Activated T-cell treated with anti-CD3 and anti-CD28 coated beads for 1 hour (primary cell): ENCODE measurements at places on chromosomes 1 and 21.

GRCh38 chr1:228488125-228488817, 1.1 kb downstream of the RNF187 start:
- DNase-seq = no peak

GRCh38 chr1:111399792-111400610, 27.5 kb downstream of the OVGP1 start:
- DNase-seq = peak; percentile 40

DNA sequence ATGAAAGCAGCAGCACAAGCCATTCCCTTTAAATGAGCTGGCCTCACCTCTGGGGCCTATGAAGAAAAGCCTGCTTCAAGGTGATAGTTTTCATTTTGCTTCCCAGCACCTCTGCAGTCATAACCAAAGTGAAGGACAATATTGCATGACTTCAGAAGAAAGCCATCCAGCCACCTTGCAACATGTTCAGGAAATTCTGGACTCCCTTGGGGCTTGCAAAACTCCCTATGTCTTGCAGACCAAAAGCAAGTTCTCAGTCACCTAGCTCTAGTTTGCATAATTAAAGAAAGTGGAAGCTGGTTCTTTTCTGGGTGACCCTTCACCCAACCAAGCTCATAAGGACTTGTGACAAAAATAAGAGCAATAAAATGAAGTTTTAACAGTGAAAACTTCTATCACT, 87.6 kb downstream of the GFI1 start:
- DNase-seq = no peak

GRCh38 chr21:36639769-36640168, 59.1 kb upstream of the SIM2 start:
- DNase-seq = no peak

GRCh38 chr1:81305997-81306452, 494.7 kb upstream of the ADGRL2 start:
- no peak for DNase-seq

- DNase-seq = no peak
Observed at GRCh38 chr1:21766210-21766609, 16.7 kb downstream of the USP48 start.

DNA sequence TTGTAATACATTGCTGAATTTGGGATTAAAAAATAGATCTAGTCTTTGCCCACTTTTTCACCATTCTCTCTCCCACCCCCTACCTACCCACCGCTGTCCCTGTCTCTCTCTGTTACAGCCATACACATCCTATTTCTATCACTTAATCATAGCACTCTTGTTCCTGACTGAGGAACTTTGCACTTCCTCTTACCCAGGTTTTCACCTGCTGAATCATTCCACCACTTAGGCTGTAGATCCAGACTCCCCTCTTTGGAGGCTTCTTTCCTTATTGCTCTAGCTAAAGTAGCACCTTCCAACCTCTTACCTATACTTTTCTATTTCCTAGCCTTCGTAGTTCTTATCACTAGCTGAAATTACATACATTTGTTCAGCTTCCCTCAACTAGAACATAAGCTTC, 59.6 kb downstream of the ATP6V1G3 start:
- DNase-seq = no peak

- DNase-seq = no peak
Observed at GRCh38 chr1:193062698-193063463, 3.5 kb downstream of the RO60 start.

GRCh38 chr1:226029093-226029496, 30.0 kb upstream of the SDE2 start:
- DNase-seq = no peak

- no peak for DNase-seq
Observed at GRCh38 chr21:19510653-19511052, 1107.1 kb upstream of the TMPRSS15 start.

GRCh38 chr1:97805093-97805492, 115.7 kb downstream of the DPYD start:
- DNase-seq = no peak

DNA sequence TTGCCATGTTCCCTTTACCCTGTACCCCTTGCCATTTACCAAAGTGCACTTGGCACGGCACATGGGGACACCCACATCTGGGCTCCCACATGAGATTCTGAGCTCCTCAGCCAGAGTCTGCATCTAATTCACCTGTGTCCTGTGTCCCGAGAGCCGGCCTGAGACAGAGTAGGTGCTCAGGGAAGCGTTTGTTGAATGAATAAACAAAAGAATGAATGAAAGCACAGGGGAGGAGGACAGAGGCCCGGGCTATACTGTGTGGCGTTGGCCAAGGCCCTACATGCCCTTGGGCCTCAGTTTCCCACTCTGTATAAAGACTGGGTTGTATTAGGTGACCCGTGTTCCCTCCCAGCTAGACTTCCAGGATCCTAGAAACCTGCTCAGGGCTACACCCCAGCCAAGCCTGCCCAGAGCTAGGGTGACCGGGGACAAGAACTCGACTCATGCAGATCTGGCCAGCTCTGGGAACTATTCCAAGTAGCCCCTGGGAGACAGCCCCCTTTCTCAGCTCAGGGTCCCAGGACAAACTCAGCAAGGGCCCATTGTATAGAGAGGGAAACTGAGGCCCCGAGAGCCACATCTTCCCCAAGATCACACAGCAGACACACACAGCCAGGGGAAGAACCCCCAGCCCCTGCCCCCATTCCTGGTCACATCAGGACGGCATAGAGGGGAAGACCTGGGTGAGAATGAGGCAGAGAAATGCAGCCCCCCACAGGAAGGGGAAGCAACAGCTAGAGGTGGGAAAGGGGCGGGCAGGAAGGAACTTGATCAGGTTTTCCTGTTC, 6.0 kb downstream of the EPHA2 start:
- no peak for DNase-seq

DNA sequence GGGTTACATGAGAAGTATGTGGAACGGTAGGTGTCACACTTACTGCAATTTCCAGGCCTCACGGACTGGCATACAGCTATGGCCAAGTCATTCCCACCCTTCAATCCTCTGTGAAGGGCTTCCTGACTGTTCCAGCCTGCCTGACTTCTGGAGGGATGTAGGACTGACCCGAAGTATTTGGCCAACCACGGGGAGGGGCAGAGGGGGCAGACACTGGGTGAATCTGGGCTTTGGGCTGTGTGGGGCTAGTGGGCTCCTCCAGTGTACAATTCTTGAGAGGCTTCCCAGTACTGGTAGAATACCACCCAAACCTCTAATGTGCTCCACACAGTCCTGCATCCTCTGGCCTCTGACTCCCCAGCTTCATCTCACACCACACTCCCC, 78.2 kb downstream of the FAM78B start:
- no peak for DNase-seq

DNA sequence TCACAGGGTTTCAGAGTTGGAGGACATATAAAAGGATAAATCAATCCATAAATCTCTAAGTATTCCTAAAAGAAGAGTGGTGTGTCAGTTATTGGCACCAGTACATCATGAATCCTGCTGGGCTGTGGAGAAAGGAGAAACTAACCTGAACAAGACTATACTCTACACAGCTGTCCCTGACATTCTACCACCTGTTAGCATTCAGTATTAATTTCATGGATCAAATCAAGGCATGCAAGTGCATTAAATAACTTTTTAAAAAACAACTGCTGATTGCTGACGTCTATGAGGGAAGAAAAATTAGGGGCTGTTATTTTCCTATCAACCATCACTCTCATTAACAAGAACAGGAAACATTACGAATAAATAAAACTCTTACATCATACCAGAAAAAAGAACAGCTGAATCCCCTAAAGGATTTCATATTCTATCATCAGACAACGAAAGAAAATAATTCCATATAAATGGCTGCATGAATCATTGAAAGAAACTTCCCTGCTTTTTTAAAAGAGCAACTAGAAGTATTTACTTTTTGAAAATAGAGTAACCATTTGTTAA, 121.7 kb downstream of the ATF6 start:
- DNase-seq = no peak

GRCh38 chr1:44689447-44689765, 14.9 kb downstream of the ARMH1 start:
- DNase-seq = no peak

DNA sequence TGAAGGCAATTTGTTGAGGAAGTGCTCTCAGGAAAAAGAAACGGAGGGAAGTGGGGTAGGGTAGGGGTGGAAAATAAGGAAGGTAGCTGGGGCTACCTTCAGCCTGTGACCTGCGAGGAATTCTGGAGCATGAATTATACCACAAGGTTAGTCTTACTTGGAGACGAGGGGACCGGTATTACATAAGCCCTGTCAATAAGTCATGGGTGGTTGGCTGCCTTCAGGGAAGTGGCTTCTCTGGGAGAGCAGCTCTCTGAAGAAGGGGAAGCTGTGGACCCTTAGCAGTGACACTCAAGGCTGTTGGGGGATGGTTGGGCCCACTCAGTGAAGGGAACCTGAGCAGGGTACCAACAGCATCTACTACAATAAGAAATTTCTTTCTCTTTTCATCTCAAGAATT, 111.3 kb downstream of the TNFSF18 start:
- no peak for DNase-seq

DNA sequence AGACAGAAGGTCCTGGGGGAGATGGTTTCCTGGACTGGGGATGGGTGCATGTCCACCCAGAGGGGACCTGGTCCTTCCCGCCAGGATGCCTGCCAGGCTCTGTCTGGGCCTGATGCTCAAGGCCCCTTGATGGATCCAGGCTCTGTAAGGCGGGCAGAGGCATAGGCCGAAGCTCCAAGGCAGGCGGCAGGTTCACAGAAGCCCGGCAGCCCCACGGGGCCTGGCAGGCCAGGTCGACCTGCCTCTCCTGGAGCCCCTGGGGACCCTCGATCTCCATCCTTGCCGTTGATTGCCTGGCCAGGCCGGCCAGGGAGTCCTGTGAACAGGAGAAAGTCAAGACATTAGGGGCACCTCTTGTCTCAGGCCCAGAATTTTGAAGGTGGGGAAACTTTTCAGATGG, 16.0 kb downstream of the COL9A2 start:
- DNase-seq = no peak

DNA sequence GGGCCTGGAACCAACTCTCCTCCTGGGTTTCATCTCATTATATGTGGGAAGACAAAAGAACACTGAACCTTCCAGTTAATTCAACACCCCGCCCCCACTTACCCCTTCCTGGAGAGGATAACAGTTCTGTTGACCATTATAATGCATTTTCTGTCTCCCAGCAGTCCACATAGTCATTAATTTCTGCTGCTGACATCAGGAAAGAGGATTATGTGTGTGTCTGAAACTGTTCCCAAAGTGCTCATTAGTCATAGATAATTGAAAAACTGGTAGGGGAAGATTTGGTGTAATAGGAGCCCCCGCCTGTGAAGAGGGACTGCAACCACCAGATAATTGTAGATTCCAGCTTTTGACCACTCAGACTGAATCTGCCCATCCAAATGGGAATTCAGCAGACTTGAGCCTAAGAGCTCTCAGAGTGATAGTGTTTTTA, 208.7 kb downstream of the FGGY start:
- DNase-seq = no peak

DNA sequence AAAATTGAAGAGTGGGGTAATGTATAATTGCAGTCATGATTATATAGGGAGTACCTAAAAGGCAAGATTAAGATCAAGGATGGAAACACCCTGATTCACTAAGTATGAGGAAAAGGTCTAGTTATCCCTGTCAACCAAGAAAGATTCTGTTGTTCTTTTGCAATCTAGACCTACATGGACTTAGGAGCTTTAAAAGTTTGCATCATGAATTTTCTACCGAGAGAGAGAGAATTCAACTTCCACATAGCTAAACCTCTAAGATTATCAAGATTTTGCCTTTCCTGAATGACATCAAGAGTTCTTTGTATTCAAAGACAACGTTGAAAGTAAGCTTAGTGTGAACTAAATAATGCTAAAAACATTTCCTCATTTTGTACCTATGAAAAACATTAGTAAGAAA, 78.8 kb upstream of the RBM34 start:
- DNase-seq = no peak

DNA sequence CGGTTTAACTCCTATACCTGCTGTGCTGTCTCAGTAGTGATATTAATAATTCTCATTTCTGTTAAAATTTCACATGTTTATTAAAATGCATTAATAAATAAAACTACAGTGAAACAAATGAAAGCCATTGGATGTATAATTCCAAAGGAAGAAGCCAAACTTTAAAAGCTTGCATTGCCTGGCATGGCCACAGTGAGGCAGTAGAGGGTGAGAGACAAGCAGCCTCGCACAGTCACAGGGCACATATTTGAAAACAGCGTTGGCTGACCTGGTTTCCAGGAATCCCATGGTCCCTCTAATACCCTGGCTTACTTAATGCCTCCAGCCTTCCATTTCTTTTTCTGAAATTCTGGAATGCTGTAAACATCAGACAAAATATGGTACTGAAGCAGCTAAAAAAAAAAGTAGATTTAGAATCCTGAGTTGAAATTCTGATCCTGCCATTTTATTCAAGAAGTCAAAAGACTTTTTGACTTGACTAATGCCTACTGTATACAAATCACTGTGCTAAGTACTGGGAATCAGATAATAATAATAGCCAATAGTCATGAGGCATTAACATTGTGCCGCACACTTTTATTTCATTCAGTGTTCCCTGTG, 6.7 kb upstream of the RNASEL start:
- DNase-seq = peak; percentile 54
